Germinal center (tissue), 1 donor: ENCODE measurements at places on chromosomes 16 and 17.
A peak's percentile ranks its signal among the peaks of the same experiment; 100 is the strongest.

DNA sequence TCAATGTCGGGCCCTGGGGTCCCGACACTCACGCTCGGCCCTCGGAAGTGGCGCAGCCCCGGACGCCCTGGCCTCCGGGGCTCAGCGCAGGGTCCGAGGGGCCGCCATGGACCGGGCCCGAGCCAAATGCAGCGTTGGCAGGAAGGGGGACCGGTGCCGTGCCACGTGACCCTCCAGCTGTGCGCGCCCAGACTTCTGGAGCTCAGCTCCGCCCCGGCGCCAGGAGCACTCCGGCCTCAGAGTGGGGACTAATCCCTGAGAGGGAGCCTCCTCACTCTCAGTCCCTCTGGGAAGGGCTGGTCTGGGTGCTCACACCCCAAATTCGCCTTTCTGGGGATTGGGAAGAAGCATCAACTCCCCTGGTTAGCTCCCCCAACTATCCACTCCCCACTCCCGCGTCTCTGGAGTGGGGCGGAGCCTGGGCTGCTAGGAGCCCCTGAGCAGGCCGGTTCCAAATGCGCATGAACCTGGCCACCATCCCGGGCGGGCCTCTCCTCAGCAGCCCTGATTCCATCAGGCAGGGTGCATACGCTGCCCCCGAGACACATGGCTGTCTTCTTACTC lies at the start of gene B3GNT9:
TSS of gene B3GNT9 (minus strand) at position 166 of the 564 bp plus-strand sequence. CDS start 513 bp downstream, outside the sequence.
- DNase-seq = peak; percentile 57

DNA sequence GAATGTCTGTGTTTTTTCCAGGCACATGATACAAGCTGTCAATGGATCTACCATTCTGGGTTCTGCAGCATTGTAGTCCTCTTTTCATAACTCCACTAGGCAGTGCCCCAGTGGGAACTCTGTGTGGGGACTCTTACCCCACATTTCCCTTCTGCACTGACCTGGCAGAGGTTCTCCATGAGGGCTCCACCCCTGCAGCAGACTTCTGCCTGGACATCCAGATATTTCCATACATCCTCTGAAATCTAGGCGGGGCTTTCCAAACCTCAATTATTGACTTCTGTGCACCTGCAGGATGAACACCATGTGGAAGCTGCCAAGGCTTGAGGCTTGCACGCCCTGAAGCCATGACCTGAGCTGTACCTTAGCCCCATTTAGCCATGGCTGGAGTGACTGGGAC lies 56.0 kb downstream of the ACSM2A start:
- no peak for DNase-seq

- DNase-seq = no peak
Measured at GRCh38 chr17:43381204-43381603, 17.6 kb upstream of the ARL4D start.

DNA sequence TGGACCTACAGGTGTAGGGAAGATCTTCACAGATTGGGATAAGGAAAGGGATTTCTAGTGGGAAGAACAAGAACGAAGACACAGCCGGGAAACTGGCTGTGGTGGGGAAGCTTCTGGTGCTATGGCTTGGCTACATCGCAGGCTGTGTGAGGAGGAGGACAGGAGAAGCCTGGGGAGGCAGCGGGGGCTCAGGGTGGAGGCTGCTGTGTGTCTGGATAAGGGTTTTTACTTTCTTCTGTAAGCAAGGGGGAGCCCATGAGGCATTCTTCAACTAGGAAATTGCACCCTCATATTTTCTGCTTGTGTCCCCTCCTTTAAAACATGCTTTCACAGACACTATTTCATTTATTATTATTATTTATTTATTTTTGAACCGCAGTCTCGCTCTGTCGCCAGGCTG lies 2.9 kb upstream of the RHBDF2 start:
- peak; percentile 36 for DNase-seq

GRCh38 chr16:81956213-81956948 lies 54.9 kb downstream of the SDR42E1 start:
- no peak for DNase-seq

DNA sequence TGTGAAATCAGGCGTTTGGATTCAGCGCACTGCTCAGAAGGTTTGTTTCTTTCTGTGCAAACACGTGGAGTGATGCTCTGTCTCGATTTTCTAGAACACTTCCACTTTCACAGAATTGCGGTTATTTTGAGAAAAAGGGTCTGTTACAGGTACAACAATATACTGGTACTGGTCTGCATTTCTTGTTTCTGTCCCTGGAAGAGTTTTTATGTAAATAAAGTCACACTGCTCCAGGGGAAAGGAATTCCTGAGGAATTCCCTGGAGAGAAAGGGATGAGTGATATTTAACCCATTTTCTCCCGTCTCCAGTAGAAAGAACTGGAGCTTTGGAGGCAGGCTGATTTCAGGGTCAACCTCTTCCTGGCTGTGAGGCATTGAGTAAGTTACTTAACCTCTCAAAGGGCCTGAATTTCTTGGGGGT lies 16.2 kb upstream of the RMI2 start:
- peak; percentile 67 for DNase-seq

DNA sequence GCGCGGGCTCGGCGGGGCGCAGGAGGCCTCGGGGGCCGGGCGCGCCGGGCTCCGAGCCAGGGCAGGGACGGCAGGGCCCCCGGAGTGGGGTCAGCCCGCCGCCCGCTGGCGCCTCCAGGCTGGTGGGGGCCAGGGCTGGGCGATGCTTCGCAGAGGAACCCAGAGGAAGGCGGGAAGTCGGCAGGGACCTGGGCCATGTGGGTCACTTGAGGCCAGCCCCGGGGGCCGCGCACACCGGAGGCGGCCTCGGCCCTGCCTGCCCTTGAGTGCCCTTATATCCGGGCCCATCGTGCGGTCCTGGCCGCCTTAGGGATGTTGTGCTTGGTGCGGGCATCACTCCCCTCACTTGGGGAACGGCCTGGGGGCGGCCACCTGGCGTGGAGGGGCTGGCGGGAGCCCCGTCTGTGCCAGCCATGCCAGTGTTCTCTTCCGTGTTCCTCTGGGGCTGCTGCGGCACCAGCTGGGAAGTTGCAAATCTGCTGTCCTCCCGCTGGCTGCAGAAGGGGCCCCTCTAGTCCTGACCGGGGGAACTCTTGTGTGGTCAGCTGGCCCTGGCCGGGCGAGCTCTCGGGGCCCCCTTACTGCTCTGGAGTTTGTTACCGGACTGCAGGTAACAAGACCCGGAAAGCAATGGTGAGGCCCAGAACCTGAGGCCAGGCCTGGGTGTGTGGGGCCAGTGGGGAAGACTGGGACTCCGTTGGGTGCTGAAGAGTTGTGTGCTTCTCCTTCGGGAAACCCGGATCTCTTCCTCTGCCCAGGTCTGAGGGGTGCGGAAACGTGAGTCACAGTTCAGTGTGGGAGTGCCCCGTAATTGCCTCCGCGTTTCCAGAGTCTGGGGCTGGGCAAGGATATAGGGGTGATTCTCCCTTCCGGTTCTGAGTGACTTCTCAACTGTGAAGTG lies 849 bp downstream of the CAPN15 start:
- no peak for DNase-seq

GRCh38 chr16:86773354-86773715 lies 195.0 kb downstream of the FOXL1 start:
- no peak for DNase-seq

DNA sequence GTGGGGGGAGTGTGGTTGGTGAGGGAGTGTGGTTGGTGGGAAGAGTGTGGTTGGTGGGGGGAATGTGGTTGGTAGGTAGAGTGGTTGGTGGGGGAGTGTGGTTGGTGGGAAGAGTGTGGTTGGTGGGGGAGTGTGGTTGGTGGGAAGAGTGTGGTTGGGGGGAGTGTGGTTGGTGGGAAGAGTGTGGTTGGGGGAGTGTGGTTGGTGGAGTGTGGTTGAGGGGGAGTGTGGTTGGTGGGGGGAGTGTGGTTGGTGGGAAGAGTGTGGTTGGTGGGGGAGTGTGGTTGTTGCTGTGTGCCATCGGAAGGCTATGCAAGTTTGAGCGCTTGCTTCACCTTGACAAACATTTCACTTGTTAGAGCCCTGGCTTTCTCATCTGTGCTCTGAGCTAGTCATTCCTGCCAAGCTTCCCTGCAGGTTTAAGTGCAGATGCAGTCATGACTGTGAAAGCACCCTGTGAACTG lies 20.1 kb downstream of the MINK1 start:
- DNase-seq = no peak
